Aorta (tissue), 5 donors: ENCODE measurements at places on chromosomes 7 and 10.

GRCh38 chr10:33673839-33674415 lies 339.5 kb upstream of the NRP1 start:
- H3K4me1 ChIP-seq, result no peaks in the 10 kb centered on the region
- no peak overlapping the region for H3K4me3 ChIP-seq
- H3K36me3 ChIP-seq, result no peaks in the 10 kb centered on the region

DNA sequence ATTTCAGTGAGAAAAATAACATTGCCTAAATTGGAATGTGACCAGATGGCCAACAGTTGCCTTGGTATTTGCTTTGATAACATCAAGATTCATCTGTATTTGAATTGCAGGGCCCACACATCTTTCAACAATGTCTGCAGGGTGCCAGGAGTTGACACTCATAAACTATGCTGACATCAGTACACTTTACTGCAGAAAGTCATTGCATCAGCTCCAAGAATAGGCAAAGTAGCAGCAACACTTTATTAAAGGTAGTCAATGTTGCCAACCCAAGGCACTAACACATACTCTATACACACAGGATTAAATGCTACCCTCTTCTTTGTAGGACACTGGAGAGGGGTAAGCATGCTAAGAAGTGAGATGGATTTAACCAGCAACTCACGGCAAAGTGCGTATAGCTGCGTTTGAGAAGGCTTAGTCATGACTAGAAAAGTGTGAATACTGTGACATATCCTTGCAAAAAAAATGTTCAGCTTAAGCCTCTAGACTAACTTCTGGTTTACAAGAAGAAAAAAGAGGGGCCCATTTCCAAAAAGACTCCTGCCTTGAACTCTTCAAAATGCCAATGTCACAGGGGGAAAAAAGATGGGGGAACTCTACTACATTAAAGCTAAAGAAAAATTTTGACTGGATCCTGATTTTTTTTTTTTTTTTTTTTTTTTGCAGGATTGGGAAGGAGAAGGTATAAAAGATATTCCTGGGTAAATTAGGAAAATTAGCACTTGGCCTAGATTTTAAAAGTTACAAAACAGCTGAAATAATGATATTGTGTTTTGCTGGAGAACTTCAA lies 2.2 kb downstream of the BBIP1 start:
- H3K27ac ChIP-seq, result no peak overlapping the region
- H3K4me1 ChIP-seq, result peaks cover 5% of the 10 kb centered on the region
- no peak overlapping the region for H3K4me3 ChIP-seq
- H3K36me3 ChIP-seq, result no peaks in the 10 kb centered on the region

DNA sequence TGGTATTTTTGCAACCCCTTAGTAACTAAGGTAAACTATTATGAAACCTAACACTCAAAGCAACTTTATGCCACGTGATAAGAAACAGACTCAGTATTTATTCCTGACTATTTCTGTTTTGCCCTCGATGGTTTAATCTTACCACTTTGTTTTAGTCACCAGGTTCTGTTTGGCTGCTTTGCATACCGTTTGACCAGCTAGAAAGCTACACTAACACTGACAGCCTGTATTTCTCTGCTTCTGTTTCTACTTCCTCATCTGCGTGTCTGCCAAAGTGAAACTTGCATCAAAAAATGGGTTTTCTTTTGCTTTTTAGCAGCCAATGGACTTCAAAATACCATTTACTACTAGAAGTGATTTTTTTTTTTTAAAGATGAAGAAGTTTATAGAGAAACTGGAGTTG lies 802.5 kb downstream of the GRM8 start:
- H3K27ac ChIP-seq, result no peak overlapping the region
- H3K36me3 ChIP-seq, result no peaks in the 10 kb centered on the region
- DNase-seq, result no peak
- no peak overlapping the region for H3K4me3 ChIP-seq

DNA sequence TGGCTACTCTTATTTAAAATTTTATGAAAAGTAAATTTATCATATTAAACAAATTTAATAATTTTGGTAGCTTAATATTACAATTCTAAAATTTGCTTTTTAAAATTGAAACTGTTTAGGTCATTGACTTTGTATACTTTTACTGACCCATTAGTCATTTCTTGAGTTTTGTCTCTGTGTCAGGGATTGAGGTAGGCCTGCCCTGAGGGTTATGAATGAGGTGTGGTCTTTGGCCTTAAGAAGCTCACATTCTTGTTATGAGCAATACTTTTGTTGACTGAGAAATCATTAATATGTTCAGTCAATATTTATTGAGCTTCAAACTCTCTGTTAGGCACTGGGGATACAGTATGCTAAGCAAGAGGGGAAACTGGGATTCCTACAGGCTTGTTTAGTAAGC lies 47.0 kb upstream of the RPA3 start:
- no peaks in the 10 kb centered on the region for H3K27me3 ChIP-seq
- no peaks in the 10 kb centered on the region for H3K36me3 ChIP-seq
- H3K4me1 ChIP-seq, result no peaks in the 10 kb centered on the region
- H3K4me3 ChIP-seq, result no peak overlapping the region
- DNase-seq, result no peak
- H3K27ac ChIP-seq, result no peak overlapping the region

- H3K4me1 ChIP-seq, result peaks cover 27% of the 10 kb centered on the region
- no peaks in the 10 kb centered on the region for H3K27me3 ChIP-seq
- no peak overlapping the region for H3K4me3 ChIP-seq
- DNase-seq, result no peak
- H3K27ac ChIP-seq, result peak overlapping the region; percentile 90
Observed at GRCh38 chr7:137985253-137985896, 16.5 kb downstream of the CREB3L2 start.

DNA sequence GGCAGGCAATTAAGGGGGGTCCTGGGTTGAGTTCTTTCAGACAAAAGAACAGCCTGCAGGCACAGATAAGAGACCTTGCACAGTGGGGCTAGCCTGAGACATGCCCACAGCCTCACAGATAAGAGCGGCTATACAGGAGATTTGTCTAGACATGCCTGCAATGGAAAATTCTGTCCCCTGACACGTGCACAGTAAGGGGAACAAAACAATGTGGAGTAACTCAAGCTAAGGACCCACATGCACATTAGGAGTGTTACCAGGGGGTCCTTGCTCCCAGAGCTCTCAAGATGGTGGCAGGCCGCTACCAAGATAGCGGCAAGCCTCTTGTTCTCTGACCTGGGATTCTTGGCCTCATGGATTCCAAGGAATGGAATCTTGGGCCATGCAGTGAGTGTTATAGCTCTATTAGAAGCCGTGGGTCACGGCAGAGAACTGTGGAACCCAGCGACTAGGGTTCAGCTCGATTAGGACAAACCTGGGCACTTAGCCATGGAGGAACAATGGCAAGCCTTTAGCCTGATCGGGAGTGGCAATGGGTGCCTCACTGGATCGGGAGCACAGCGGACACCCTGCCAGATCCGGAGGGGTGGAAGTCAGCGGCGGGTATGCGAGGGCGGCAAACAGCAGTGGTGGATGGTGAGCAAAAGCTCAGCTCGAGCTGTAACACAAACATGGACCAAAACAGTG lies 196.9 kb downstream of the CCSER2 start:
- no peaks in the 10 kb centered on the region for H3K36me3 ChIP-seq
- H3K4me3 ChIP-seq, result no peak overlapping the region
- no peak overlapping the region for H3K27ac ChIP-seq
- H3K4me1 ChIP-seq, result no peaks in the 10 kb centered on the region
- no peaks in the 10 kb centered on the region for H3K27me3 ChIP-seq

DNA sequence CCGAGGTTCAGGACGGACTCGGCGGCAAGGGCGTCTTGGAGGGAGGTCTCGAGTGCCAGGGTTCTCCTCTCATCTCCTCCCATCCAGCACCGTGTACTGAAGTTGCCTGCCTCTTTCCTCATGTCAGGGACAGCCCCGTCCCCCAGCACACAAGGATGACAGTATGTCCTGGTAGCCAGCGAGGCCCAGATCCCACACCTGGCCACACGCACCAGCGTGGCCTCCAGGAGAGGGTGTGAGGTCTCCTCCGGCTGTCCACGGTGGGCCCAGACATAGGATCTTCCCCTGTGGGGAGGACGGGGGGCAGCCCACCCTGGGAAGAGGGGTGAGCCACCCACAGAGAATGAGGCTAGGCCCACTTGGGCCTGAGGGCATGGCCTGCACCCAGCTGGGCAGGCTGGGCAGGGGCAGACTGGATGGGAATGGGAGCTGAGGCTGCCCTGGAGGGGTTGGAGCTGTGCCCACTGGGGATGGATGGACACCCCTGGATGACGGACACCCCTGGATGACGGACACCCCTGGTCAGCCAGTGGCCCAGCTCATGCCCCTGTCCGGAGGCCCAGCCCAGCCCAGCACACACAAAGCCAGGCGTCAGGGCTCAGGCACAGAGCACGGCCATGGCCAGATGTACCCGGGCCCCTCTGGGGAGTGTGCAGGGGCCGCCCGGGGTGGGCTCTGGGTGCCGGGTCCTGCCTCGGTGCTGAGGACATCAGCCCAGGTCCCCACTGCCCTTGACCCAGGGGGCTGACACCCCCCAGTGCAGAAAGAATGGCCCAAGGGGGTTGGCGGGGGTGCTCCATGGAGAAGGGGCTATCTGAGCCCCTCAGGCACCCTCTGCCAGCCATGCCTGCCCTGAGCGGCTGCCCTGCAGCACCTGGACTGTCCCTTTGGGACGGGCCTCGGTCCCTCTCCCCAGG lies 30.9 kb upstream of the CFAP46 start:
- H3K27ac ChIP-seq, result no peak overlapping the region
- no peak overlapping the region for H3K4me3 ChIP-seq
- DNase-seq, result no peak
- H3K27me3 ChIP-seq, result no peaks in the 10 kb centered on the region
- no peaks in the 10 kb centered on the region for H3K4me1 ChIP-seq

DNA sequence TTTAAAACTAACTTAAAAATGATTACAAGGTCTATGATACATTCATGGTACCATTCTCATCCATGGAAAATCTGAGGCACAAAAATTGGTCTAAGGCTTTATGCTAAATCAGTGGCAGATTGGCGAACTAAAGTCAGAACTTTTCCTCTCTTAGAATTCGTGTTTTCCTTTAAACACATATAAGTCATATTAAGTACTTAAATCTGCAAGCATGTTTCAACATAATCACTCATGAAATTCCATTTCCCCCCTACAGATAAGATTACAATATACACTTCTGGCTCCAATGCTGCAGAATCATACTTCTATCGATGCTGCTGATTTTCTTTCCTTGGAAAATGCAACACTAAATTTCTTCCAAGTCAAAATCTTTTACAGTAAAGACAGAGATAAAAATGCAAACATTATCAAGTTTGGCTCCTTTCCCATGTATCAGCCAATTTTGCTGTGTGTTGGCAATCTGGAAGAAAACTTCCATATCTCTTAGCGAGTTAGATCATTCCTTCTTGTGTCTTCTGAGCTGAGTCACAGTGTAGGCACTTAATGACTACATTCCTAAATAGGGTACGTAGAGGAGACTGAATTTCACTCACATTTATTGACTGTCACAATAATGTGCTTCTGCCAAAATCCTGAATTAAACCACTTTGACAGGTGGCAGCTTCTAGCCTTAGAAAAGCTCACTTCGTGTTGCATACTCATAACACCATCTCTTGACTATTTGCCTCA lies 76.4 kb upstream of the LRRC17 start:
- H3K4me1 ChIP-seq, result peaks cover 4% of the 10 kb centered on the region
- no peak for DNase-seq
- H3K27me3 ChIP-seq, result no peaks in the 10 kb centered on the region
- H3K27ac ChIP-seq, result no peak overlapping the region
- H3K4me3 ChIP-seq, result no peak overlapping the region

- peaks cover 14% of the 10 kb centered on the region for H3K4me1 ChIP-seq
- no peak overlapping the region for H3K4me3 ChIP-seq
- no peaks in the 10 kb centered on the region for H3K36me3 ChIP-seq
- H3K27ac ChIP-seq, result no peak overlapping the region
Observed at GRCh38 chr7:117164620-117165019, 158.2 kb downstream of the WNT2 start.

- no peaks in the 10 kb centered on the region for H3K4me1 ChIP-seq
- no peak for DNase-seq
- no peak overlapping the region for H3K27ac ChIP-seq
- H3K36me3 ChIP-seq, result no peaks in the 10 kb centered on the region
Observed at GRCh38 chr7:106290319-106290718, 5.5 kb upstream of the NAMPT start.

- no peaks in the 10 kb centered on the region for H3K36me3 ChIP-seq
- no peaks in the 10 kb centered on the region for H3K4me1 ChIP-seq
- no peaks in the 10 kb centered on the region for H3K27me3 ChIP-seq
- no peak for DNase-seq
- H3K27ac ChIP-seq, result no peak overlapping the region
Observed at GRCh38 chr7:159198016-159198724, 53.5 kb upstream of the VIPR2 start.

- H3K4me1 ChIP-seq, result no peaks in the 10 kb centered on the region
- peak; percentile 37 for DNase-seq
Observed at GRCh38 chr10:43231523-43232078, 35.3 kb downstream of the RASGEF1A start.

DNA sequence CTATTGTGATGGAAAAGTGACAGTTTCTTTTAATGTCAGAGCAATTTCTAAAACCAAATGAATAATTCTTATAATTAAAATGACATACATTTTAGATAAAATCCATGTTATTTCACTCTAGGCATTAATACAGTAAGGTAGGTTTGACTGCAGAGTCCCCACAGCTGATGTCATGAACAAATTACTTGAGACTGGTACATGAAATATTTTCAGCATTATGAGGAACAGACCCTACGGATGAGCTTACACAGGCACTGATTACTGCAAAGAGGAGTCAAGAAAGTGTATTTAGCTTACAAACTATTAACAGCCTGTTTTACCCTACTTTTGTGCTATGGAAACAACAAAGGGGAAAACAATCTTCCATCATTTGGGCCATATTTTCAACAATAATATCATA lies 8.9 kb downstream of the COL1A2 start:
- H3K27me3 ChIP-seq, result no peaks in the 10 kb centered on the region
- no peak overlapping the region for H3K27ac ChIP-seq
- DNase-seq, result no peak
- H3K36me3 ChIP-seq, result peaks cover 7% of the 10 kb centered on the region

DNA sequence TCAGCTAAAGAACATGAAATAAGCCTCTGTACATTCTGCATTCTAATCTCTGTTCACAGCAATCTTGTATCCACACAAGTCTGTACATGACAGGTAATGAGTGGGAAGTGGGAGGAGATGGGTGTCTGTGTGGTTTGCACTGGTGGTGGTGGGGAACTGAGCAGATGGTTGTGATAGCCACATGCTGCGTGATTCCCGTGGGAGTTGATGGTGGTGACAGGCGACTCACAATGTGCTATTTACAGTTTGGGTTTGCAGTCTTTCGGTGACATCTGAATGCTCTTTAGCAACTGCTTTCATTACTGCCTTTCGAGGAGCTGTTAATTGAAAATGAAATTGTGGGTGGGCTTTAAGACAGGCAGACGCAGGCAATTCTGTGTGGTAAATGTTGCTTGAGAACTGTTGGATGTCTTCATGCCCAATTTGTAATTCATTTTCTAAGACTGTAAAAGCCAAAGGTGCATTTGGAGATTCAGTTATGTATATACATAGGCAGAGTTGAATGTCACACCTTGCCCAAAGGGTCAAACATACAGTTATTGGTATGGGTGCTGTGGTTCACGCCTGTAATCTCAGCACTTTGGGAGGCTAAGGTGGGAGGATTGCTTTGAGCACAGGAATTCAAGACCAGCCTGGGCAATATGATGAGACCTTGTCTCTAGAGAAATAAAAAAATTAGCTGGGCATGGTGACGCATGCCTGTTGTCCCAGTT lies 308.2 kb downstream of the AUTS2 start:
- no peak for DNase-seq
- H3K36me3 ChIP-seq, result no peaks in the 10 kb centered on the region
- no peak overlapping the region for H3K27ac ChIP-seq
- H3K4me3 ChIP-seq, result no peak overlapping the region
- no peaks in the 10 kb centered on the region for H3K27me3 ChIP-seq
